ENCODE measurements at places on chromosomes 5 and 9.
A peak's percentile ranks its signal among the peaks of the same experiment; 100 is the strongest.

DNA sequence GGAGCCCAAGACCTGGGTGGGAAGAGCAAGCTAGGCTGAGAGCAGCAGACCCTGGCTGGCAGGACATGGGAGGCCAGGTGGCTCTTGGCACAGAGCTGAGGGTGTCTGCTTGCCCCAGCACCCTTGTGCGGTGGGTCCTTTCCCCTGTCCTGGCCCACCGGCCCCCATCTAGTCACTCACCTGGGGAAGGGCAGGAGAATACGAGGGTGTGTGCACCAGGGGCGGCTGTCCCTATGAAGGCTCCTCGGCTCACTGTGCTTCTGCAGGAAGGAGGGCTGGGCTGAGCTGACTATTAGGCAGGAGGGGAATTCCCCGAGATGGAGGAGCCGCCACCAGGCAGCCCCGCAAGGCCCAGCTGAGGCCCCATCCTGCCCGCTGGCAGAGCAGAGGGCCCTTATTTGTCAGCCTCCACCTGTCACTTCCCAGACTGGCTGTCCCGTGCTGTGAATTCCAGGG, 6.1 kb upstream of the TNIP1 start:
- DNase-seq = peak; percentile 76

DNA sequence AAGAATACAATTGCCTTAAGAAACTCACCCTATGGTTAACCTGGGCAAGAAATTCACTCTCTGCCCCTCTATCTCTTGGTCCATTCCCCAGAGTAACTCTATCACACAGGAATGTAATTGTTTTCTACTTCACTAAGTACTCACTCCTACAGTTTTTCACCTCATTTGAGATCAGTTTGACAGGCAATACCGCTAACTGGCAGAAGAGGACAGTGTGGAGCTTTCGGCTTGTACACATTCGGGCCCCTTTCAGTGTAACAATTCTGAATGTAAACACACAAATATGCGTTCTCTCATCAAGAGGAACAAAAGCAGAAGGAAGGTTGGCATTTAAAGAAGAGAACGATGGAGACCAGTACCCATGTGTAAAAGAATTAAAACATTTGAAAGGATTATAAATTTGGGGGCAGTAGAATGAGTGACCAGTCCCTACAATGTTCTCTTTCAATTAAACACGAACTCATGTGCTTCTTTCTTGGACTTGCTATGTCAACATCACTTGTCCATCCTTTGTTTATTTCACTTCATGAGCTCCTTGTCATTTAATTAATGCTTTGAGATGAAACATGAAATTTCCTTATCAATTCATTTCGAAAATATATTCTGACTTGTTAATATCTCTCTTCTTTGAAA, 188.5 kb upstream of the GRAMD2B start:
- DNase-seq = peak; percentile 7

GRCh38 chr9:75993434-75993833, 103.0 kb downstream of the PCSK5 start:
- DNase-seq = no peak

GRCh38 chr9:130918101-130918825, 20.8 kb downstream of the FIBCD1 start:
- no peak for DNase-seq

DNA sequence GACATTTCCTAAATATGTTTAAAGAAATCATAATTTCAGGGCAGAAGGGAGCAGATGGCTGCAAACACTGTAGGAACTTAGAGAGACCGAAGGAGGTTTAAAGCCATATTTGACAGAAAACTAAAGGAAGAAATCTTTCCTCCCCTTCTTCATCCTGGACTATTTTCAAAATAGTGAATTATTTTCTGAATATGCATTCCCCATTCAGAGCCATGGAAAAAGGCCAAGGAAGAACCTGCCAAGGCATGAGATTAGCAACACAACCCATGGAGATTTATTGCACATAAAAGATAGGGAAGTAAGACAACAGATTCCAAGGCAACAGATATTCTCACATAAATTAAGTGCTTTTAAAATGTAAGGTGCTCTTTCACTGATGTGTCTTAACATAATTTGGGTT, 233.3 kb upstream of the ADAMTS16 start:
- DNase-seq = no peak

DNA sequence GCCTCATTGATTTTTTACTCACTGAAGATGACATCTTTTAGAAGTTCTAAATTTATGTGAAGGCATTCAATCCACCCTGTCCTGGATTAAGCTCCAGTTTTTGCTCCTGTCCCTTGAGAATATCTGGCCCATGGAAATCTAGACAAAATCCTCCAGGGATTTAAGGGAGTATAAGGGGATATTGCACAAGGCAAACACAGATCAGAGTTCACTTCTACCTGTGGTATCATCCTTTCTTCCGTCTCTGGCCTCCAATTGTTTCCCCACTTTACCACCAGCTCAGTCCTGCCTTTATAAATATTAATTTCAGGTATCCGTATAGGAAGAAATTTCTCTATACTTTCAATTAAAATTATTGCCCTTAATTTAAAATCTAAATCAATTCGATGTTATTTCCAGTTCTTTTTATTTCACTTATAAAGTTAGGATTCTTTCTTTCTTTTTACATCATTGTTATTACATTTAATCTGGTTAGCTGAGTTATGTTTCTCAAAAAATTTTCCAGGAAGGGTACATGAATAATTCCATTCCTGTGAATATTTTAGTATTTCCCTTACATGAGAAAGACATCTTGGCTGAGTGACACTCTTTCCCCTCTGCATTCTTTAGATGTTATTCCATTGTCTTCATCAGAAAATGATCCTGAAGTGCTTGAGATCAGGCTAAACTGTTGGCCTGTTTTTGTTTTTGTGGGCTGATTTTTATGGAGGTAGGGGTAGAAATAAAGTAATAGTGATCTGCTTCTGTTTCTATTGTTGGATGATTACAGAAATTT, 194.3 kb upstream of the MAP3K1 start:
- no peak for DNase-seq

DNA sequence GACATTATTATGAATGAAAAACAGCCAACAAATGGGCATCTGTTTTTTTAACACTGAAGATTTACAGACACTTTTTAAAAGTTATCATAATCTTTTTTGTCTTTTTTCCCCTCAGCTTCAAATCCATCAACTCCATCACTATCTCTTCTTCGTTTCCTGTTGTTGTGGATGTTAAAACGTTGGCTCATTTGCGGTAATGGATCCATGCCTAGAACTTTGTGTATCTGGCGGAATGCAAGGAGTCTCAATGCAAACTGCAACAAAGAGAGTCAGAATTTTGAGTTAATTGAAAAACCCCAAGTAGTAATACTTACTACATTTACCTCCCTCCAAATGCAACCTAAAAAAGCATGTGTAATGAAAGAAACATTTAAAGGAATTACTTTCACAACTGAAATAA, 42.9 kb upstream of the MTMR12 start:
- no peak for DNase-seq

DNA sequence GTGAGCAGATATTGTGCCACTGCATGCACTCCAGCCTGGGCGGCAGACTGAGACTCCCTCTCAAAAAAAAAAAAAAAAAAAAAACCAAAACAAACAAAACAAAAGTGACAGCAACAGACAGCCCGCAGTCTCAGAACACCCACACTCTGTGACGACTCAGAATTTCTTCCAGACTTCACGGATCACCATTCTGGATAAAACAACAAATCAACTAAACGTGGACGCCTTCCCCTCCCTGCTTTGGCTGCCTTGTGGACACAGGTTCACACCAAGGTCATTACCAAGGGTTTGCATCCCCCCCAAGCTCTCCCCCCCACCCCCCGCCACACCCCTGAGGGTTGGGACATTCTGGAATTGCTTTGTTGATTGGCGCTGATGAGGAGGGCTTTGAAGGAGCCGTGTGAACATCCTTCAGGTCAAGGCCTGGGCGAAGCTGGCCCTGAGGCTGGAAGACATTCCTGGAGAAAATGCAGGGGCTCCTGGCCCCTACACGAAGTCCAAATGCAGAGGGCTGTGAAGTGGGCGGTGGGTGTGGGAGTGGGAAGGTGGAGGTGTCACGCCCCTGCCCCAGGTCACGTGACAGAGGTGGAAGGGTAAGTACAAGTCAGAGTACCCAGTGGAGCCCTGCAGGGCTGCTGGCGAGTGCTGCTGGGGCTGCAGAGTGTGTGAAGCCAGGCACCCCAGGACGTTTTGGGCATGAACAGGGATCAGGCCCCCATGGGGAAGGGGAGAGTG, 10.1 kb downstream of the LCN10 start:
- no peak for DNase-seq

- no peak for DNase-seq
These were observed 237.1 kb downstream of the DMRTA1 start for GRCh38 chr9:22683700-22684075.

DNA sequence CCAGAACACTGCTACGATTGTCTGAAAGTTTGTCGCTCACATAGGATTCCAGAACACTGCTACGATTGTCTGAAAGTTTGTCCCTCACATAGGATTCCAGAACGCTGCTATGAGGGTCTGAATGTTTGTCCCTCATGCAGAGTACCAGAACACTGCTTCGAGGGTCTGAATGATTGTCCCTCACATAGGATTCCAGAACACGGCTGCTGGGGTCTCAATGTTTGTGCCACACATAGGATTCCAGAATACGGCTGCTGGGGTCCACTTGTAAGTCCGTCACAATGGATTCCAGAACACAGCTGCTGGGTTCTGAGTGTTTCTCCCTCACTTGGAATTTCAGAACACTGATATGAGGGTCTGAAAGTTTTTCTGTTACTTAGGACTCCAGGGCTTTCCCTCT, 203.3 kb downstream of the FOXD4L6 start:
- DNase-seq = no peak

GRCh38 chr5:34728236-34728635, 72.1 kb downstream of the RAI14 start:
- DNase-seq = no peak

DNA sequence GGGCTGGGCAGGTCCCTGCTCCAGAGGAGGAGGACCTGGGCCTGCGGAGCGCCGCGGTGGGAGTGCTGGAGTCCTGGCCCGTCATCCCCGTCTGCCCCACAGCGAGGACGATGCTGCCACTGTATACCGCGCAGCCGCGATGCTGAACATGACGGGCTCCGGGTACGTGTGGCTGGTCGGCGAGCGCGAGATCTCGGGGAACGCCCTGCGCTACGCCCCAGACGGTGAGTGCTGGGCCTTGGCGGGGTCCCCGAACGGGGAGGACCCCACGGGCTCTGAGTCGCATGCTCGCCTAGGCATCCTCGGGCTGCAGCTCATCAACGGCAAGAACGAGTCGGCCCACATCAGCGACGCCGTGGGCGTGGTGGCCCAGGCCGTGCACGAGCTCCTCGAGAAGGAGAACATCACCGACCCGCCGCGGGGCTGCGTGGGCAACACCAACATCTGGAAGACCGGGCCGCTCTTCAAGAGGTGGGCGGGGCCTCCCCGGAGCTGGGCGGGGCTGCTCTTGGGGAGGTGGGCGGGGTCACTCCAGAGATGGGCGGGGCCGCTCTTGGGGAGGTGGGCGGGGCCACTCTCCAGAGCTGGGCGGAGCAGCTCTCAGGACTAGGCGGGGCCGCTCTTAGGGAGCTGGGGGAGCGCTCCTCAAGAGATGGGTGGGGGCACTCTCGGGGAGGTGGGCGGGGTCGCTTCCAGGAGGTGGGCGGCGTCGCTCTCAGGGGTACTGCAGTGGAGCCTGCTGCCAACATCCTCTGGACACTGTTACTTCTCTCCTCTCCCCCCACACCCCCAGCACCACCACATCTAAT, 13.1 kb downstream of the LRRC26 start:
- peak; percentile 42 for DNase-seq

DNA sequence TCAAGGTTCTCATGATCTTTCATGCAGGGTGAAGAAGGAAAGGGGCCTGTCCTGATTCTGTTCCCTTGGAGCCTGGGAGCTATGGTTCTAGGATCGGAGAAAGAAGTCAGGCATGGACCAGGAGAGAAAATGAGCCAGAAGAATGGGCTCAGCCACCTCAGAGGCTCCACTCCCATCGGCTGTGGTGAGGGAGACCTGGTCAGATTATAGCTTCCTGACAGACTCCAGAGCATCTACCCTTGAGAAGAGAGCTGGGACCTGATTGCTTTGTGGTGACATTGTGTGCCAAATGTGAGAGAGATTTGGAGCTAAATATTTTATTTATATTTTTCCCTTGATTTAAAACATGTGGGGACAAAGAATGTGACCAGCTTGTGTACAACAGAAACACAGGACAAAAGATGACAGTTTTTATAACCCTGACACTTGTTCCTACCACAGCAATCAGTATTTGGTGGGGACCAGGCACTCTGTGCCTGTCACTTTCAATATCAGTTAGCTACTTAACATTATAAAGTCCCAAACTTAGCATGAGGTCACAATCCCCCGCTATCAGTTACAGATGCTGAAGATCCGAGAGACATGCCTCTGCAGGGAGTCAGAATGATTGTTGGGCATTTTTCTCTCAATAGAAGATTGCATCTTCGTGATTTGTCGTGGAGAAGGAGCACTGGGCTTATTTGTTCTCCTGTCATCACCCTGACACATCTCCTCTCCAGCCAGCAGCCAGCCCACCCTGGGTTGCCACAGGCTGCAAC, 228.3 kb upstream of the ADAMTS16 start:
- no peak for DNase-seq

DNA sequence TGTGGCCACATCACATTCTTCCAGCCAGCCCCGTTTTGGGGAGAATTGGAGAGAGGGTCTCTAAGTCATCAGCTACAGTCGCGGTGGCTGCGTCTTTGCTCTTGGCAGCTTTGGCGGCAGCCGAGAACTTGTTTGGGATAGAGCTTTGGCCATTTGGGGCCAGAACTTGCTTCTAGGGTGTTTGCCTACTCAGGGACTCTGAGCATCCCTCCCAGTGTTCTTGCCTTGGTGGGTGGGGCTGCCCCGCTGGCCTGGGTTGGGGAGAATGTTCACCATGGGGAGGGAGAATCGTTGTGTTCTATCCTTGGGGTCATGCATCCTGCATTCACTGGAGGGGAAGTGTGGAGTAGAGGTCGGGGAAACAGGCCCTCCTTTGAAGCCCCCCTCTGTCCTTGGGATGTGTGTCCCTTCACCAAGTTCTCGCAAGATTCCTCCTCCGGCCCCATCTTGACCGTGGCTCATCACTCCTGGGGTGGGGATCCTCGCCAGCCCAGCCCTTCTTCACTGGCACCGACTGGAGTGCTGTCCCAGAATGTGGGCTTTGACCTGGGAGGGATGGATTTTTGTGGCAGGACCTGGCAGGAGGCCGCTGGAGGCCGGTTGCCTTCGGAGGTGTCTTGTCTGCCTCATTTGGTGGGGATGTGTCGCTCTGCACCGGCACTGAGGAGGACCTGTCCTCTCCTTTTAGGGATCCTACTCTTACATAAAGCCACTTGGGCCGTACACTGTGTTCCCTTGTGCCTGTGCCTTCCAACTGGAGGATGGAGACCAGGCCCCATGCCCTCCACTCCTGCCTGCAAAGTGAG, 3.5 kb downstream of the PHF2 start:
- DNase-seq = no peak

- DNase-seq = no peak
These were observed 5.6 kb downstream of the ZNF462 start for GRCh38 chr9:106868565-106868964.

All from CD4-positive, alpha-beta T cell treated with Interleukin-1 beta for 1 hour (primary cell).